Right lung (tissue), 10 donors: ENCODE measurements at places on chromosomes 7 and 10.

- no peak for DNase-seq
Observed at GRCh38 chr10:93039110-93039509, 21.5 kb upstream of the CYP26C1 start.

- no peak for DNase-seq
Observed at GRCh38 chr7:102393467-102393866, 2.7 kb upstream of the PRKRIP1 start.

DNA sequence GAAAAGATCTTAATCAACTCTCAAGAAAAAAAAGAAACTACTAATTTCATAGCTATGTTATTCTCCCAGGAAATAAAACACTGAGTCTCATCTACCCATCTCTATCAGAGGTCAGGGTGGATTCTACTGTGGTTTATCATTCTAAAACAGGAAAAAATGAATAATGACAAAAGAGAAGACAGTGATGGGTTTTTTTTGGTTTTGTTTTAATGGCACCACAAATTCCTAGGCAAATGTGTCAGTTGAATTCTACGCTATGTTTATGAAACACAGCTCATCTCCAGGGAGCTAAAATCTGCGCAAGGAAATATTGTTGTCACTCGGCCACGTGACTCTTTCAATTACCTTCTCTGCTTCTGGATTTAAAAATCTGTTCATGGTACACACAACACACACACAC lies 393.4 kb upstream of the SORCS1 start:
- DNase-seq = no peak

GRCh38 chr10:34047389-34047788 lies 712.9 kb upstream of the NRP1 start:
- DNase-seq = no peak

- DNase-seq = no peak
Observed at GRCh38 chr7:138729444-138729843, 28.3 kb upstream of the SVOPL start.

GRCh38 chr10:65341323-65341925 lies 1584.4 kb upstream of the LRRTM3 start:
- peak; percentile 25 for DNase-seq

DNA sequence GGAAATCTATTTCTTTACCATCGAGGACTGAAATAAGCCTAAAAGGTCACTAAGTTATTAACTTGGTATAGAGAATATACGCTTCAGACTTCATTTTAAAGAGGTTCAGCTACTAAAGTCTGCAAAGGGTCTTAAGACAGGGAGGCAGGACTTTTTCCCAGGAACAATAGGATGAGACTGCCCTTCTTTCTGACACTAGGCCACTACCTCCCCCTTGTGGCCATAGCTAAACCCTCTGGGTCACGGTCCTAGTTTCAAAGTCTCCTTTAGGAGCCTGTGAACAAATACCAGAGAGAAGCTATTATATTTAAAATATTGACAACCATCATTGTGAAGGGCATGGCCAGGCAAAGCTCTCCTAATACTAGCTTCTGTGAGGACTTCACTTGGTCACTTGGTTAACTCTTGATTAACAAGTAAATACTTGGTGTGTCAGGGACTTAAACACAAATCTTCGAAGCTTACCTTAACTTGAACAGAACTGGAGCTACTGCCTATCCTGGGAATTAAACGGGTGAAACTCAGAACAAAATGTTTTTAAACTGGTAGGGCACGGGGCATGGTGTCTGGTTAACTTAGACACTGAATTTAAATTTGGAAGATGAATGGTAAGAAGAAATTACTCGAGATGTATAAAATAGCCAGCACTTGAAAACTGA lies 75.6 kb downstream of the CCDC6 start:
- DNase-seq = no peak

DNA sequence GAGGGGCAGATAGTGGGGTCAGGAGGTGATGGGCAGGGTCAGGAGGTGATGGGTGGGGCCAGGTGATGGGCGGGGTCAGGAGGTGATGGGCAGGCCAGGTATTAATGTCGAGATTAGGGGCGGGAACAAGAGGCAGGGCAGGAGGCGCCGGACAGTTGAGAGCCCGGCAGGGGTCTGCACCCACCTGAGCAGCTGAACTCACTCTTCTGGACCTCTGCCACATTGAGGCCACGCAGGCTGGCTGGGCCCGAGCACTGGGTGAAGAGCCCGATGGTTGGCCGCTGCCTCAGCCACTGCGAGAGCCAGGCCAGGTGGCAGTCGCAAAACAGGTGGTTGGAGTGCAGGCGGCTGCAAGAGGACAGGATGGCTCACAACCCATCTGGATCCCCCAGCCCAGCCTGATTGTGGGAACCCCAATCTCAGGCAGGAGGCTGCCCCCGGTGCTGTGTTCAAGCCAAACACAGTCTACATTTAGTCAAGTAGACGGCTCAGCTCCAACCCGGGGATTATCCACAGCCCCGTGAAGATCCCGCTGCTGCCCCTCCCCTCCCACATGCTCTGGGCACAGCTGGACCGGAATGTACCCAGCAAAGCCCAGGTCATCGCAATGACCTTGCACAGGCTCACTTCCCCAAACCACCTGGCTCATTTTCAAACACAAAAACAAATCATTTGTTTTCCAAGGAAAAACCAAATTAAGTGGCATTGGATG lies 122.3 kb downstream of the SLIT1 start:
- no peak for DNase-seq
